ENCODE measurements at places on chromosomes 1 and 21.

GRCh38 chr1:178310685-178311105, 186.1 kb downstream of the CLEC20A start:
- no peak for DNase-seq

- no peak for DNase-seq
Observed at GRCh38 chr1:48190881-48191280, 31.6 kb upstream of the SLC5A9 start.

DNA sequence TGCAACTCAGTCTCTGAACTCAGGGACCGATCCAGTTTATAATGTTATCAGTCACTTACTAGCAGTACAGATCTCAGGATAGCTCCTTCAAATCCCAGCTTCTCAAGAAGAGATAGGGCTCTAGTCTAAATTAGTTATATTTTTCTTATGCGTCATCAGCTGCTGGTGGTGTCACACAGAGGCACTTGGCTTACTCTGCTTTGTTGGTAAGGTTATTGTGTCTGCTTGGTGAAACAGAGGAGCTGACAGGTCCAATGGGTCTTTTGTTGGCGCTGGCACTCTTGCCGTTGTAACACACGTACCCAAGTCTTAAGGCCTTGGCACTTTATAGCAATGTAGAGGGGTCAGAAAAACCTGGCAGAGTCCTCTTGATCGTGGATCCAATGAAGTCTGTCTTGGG, 12.2 kb downstream of the TOR1AIP2 start:
- no peak for DNase-seq

DNA sequence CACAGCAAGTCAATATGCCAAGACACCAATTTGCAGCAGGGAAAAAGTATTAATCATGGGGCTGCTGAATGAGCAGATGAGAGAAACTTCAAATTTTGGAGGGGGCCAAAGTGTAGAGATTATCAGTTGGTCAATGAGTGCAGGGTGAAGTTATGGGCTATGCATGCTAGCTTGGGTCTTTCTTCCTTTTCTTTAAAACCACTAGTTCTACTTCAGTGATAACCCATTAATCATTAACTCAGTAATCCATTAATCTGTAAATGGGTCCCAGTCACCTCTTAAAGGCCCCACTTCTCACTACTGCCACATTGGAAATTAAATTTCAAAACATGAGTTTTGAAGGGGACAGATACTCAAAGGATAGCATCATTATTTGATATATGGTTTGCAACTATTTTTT, 688.6 kb upstream of the ADGRL4 start:
- no peak for DNase-seq

DNA sequence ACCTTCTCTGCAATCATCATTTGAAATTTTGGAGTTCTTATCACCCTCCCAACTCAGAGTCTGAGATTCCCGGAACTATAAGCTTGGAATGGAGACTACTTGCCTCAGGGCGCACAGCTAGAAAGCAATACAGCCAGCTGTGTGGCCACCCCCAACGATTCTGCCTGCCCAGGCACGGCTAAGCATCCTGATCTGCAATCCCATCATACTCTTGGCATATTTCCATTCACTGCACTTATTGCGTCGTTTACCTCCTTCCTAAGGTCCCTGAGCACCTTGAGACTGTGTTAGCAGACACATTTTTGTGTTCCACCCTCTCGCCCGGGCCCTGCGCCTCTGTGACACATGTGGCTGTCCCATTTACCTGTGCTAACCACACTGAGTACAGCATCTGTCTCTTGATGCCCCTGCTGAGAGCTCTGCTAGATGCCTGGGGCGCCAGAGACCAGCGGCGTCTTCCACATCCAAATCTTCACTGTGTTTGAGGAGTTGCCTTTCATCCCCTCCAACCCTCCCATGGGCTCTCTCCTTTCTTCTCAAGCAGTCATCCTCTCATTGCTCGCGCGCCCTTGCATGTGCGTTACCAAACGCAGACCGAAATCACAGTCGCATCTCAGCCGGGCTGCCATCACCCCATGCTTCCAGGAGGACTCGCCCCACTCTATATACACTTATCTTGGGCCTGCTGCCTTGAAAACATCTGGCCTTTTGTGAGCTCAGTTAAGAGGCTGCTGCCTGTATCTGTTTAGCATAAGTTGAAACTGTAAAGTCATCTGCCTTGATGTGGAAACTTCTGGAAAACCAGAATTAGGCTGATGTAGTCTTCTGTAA, 3.5 kb upstream of the CLDN19 start:
- no peak for DNase-seq

Data from stimulated activated CD8-positive, alpha-beta memory T cell treated with anti-CD3 and anti-CD28 coated beads, Interleukin-12 subunit alpha, Interleukin-12 subunit beta, amount 100 ng/mL, for 4 hours (primary cell).